ENCODE measurements at places on chromosomes 16 and 17. TPM values are rescaled to one million over a fixed set of nuclear protein-coding genes. Genes with fewer than 3 reads are reported as not detected.
A peak's percentile ranks its signal among the peaks of the same experiment; 100 is the strongest.

The CIBAR2 gene
- 0.26 TPM for polyA plus RNA-seq

DNA sequence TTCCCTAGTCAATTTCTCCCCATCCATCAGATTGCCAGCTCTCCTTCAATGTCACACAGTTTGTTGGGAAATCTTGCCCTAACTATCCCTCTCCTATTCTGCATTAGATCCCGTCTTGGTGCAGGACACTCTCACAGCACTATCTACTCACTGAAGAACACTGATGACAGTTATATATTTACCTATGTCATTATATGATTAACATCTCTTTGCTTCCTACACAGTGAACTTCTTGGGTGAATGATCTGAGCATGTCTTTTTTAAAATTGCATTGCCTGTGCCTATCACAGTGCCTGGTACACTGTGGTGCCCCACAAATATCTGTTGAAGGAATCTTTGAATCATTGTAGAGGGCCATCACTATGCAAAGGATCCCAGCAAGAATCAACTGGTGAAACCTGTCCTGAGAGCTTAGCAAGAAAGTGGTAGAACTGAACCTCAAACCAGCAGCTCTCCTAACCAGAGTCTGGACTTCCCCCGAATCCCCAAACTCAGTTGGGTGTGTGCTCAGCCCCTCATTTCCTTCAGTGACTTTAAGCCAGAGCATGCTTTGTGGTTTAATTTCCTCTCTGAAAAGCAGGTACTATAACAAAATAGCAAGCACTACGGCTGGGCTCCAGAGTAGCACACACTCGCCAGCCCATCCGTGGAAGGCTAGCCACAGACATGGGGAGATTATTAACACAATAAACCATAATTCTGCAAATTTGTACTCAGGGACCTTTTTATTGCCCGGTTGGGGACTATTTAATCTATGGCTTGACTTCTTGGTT, 680.7 kb upstream of the SALL1 start:
- no peak for DNase-seq

GRCh38 chr17:632560-632959, 82.1 kb downstream of the VPS53 start:
- DNase-seq, result no peak

DNA sequence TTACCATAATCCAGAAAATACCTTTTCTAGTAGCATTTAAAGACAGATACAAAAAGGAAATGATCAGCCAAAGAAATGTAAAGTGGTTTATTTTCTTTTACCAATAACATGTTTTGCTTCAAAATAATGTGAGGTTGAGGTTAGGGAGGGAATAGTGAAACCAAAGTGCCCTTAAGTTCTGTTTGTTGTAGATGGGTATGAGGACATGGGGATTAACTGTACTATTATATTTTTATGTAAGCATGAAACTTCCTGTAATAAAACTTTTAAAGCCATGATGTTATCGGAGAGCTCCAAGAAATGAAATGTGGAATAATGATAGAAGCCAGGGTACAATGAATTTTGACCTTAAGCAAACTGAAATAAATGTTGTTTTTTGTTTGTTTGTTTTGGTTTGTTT, 9.9 kb downstream of the C16orf46 start:
- DNase-seq, result no peak

GRCh38 chr17:7929158-7930023, at the start of gene KCNAB3:
Gene KCNAB3 (minus strand): TSS chr17:7929856. CDS start chr17:7929435, 421 bp downstream.
- peak; percentile 58 for DNase-seq

DNA sequence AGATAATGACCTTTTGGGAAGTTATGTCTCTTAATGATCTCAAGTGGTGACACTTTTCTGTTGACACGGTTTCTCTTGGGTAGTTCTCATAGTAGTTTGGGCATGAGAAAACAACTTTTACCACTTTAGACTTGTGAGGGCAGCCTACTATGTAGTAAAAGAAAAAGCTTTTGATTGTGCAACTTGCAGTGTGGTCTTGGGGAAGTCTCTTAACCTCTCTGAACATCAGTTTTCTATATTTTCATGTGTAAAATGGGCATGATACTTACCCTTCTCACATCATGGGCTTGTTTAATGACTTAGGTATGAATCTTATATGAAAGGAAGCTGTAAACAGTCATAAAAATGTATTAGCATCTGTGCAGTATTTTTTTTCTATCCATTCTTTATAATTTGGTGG, 11.2 kb downstream of the NF1 start:
- no peak for DNase-seq

DNA sequence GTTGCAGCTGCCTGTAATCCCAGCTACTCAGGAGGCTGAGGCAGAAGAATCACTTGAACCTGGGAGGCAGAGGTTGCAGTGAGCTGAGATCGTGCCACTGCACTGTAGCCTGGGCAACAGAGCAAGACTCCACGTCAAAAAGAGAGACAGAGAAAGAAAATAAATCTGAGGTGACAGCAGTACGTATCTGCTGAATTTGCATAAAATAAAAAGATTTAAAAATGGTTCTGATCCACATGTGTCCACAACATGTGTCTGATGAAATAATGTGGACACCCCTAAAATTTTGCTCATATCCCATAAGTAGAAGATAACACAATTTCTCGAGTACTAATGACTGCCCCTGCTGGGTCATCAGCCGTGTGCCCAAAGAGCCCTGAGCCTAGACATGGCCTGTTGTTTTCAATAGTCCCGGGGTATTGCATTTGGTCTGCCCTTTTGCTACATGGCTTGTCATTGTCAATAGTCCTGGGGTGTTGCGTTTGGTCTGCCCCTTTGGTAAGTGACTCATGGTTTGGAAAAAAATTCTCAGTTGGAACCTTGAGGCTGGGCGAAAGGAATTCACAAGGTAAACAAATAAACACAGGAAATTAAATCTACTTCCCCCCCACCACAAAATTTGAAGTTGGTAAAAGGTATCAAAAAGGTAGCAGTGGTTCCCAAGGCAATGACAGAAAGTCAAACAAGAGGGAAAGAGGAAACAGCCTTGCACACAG, 434.6 kb upstream of the MAF start:
- no peak for DNase-seq
